ENCODE measurements at places on chromosomes 5 and 9.

GRCh38 chr5:143737062-143737461, 74.9 kb upstream of the HMHB1 start:
- no peak for DNase-seq

GRCh38 chr9:90878562-90878961, 76.9 kb downstream of the SYK start:
- no peak for DNase-seq

DNA sequence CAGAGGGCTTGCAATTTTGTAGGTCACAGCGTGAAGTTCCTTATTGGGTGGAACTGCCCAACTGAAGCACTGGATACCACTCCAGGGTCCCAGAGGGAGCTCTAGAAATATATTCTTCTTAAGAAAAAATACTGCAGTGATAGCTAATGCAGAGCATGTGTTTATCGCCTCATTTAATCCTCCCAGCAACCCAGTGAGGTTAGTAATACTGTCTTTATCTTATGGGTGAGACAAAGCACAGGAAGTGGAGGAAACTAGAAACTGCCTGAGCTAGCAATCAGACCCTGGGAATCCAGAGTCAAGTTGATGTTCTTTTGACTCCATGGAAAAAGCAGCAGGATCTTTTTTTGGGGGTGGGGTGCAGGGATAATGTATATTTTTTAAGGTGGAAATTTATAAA, 153.3 kb downstream of the PJA2 start:
- no peak for DNase-seq

DNA sequence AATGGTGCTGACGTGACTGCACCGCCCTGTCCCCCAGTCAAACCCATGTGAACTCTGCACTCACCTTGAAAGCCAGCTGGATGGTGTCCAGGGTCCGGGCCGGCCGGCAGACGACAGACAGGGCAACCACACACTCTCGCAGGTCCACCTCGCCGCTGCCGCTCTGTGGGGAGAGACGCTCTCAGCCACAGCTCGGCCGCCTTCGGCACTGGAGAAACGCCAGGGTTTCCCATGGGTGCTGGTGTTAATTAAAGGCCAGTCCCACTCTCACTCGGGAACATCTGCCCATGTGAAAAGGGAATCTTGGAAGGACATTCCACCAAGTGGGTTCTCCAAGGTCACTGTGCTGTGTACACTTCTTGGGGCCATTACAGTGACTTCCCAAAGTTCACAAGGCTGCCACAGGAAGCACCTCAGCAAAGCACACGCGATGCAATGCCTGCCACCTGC, 25.5 kb upstream of the SLC6A3 start:
- DNase-seq, result peak; percentile 55

- DNase-seq, result no peak
These were observed 1.5 kb downstream of the LCN2 start for GRCh38 chr9:128150594-128151308.

GRCh38 chr9:109906766-109907382, 126.9 kb downstream of the PALM2AKAP2 start:
- DNase-seq, result no peak

DNA sequence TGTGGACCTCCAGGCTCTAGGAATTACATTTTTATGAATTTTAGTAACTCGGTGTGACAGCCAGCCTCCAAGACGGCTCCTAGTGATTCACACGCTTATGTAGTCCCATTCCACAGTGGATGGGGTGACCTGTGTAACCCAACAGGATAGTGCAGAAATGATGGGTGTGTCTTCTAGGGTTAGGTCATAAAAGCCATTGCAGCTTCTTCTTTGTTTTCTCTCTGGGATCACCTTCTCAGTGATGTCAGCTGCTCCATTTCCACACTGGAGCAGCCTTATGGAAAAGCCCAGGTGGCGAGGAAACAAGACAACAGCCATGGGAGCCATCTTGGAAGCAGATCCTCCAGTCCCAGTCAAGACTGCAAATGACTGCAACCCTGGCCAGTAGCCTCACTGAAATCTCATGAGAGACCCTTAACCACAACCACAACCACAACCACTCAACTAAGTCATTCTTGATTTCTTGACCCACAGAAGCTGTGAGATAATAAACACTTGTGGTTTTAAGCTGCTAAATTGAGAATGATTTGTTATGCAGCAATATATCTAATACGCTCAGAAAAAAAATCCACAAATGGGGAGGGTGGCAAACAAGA, 5.1 kb upstream of the GNPDA1 start:
- no peak for DNase-seq

- no peak for DNase-seq
These were observed 171.2 kb downstream of the CWC27 start for GRCh38 chr5:64939772-64940510.

- DNase-seq, result no peak
These were observed 37.0 kb downstream of the INIP start for GRCh38 chr9:112680731-112681402.

DNA sequence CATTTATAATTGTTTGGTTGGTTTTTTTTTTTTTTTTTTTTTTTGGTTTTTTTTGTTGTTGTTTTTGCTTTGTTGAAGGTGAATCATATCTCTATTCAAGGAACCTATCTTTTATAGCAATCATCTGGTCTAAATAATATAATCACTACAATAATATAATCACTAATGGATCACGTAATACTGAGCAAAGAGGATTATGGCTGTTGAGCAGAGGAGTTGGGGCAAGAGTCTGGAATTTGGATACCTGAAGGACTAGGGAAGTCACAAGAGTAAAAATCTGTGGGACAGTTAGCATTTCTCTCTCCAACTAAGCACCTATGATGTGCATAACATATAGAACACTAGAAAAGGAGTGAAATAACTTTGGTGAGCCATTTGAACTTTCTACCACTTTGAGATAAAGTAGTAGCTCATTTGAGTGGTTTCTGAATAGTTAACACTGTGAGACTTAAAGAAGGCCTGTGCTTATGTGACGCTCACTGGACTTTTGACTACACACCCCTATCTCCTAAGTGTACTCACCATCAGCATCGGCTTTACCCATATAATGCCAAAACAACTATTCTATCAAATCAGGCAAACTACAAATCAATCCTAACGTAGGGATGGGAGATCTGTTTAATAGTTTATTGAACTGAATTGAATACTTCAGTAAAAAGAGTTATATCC, 564.9 kb upstream of the TUSC1 start:
- DNase-seq, result no peak

GRCh38 chr5:105968981-105969380, 1701.8 kb downstream of the EFNA5 start:
- DNase-seq, result no peak

DNA sequence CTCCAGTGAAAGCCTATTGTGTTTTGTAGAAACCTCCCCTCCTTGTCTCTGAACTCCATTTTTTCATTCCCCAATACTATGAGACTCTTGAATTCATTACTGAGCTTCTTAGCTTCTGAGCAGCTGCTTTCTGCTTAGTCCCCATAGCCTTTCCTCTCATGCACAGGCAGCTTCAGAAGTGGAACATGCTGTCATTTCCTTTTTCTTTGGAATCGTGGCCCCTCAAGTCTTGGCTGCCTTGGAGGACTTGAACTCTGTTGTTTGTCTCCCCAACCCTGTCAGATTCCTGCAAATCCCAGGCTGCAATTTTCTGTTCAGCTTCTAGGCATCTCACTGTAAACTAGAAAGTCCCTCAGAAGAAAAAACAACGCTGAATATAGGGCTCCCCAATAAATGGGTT, 268.5 kb downstream of the ARRDC3 start:
- no peak for DNase-seq

- no peak for DNase-seq
These were observed 95.2 kb downstream of the DEPDC1B start for GRCh38 chr5:60604771-60605170.

DNA sequence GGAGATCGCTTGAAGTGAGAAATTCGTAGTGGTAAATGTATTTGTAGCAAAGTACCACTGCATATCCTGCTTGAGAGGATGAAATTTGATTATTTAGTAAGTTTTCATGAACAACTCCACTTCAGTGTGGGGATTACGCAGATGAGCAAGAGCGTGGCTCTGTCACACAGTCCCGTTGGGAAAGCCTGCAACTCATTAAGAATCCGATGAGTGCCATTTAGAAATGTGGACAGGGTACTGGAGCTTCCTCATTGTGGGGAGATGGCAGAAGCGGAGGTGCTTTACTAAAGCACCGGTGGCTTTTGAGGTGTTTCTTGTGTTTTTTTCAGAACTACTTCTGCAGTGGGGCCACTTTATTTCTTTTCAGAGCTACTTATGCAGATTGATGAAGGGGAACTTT, 1.4 kb downstream of the TJP2 start:
- DNase-seq, result no peak

- no peak for DNase-seq
These were observed 17.0 kb downstream of the PRRT1B start for GRCh38 chr9:131562032-131562959.

DNA sequence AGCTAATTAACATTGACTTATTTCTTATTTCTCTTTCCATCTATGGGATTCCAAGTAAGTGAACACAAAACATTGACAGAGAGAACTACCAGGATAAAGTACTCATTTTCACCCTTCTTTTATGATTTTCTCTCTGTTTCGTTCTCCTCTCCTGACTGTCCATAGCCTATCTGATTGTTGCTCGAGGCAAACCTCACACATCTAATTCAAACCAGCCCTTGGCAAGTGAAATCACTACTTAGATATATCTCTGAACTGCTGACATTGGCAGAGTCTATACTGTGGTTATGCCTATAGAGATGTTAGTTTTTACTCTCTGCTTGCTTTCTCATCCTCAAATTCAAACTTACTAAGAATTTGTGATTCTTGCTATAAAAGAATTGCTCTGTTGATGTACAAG, 248.8 kb downstream of the ISL1 start:
- DNase-seq, result no peak

DNA sequence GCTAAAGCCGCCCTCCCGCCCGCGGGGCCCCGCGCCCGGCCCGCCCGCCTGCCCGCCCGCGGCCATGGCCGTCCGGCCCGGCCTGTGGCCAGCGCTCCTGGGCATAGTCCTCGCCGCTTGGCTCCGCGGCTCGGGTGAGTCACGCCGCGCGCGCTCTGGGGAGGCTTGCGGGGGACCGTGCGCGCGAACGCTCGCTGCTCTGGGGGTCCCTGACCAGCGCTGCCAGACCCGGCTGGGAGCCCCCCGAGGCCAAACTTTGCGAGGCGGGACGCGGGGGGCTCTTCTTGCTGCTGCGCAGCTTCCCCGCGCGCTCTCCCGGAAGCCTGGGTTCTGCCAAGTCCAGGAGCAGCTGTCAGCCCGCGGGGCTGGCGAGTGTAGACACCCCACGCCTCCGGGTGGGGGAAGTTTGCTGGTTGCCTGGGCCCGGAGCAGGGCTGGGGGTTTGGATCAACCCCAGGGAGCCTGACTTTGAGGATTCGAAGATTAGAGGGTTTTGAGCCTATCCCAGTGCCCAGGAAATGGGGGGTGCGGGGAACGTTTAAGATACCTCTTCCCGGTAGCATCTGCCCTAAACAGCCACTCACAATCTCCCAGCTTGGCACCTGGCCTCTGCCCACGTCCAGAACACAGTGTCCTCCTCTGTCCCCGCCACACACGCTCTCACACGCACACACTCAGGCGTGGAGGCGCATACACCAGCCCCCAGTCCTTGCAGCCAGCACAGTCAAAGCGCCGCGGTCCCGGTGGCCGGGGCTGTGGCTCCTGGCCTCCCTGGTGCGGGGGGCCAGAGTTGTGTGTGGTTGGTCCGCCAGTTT, 535 bp downstream of the UNC5A start:
- no peak for DNase-seq

GRCh38 chr5:160466116-160466515, 44.5 kb downstream of the PTTG1 start:
- no peak for DNase-seq

DNA sequence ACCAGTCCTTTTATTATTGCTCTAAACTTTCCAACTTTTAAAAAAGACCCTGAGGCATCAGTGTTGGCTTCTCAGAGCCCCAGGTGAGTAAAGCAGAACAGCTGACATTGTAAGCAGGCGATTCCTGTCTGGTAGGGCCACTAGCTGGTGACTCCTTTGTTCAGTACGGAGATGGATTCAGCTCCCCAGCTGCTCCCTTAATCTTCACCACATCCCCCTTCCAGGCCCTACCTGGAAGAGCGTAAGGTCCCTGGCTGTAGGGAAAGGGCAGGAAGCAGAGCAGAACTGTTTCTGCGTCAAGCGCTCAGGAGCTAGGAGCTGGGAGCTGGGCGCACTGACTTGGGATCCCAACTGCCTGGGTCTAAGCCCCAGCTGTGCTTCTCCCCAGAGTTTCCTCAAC, 203.7 kb upstream of the TAS2R1 start:
- DNase-seq, result no peak

- DNase-seq, result peak; percentile 80
These were observed 209.3 kb downstream of the DAB2IP start for GRCh38 chr9:121860744-121861143.

- DNase-seq, result no peak
These were observed 72.0 kb downstream of the CEP120 start for GRCh38 chr5:123351240-123351639.

DNA sequence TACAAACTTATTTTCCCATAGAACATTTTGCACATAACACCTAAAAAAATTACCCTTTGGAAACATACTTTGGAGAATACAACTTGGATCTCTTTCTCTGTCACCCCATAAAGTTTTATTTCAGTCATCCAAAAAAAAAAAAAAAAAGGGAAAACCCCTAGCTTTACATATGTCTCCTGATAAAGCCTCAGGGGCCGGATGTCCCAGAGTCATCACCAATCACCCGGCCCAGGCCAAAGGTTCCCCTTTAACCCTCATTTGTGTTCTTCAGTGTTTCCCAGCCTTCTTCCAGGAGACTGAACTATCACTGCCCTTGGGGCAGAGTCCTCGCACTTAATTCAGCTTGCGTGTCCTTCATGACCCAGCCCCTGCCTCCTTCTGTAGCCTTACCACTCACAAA, 28.8 kb downstream of the ANXA6 start:
- DNase-seq, result no peak

GRCh38 chr5:122014236-122014935, 52.6 kb downstream of the SRFBP1 start:
- DNase-seq, result no peak

DNA sequence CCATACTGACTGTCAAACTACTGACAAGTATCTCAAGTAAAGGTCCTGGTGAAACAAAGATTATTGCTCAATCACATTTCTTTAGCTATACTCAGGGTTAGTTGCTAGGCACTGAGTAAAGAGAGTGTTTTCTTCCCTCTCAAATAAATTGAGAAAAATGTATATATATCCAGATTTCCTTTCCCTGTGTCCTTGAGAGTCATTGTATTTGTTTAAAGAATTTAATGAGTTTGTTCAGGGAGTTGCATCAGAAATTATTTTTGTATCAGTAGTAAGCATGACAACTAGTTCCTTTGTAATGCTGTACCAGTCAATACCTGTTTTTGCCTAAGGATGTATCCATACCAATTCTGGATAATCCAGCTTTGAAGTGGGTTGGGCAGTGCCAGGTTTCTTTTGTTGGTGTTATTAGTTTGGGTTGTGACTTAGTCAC, 3.2 kb upstream of the ANKHD1 start:
- DNase-seq, result no peak

DNA sequence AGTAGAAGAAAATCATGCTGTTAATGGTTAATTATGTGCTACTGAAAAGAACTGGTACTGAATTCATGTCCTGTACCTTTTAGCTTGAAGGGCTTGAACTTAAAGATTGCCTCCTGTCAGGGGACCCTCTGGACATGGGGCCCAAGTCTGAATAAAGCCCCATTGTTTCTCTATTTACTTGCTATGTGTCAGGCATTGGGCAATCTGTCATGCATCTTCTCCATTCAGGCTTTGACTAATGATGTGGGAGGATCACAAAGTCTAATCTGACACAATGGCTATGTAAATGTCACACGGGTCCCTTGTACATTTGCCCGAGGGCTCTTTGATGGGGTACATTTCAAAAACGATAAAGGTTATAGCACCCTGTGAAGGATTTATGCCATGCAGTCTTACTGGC, 64.0 kb upstream of the TUSC1 start:
- DNase-seq, result no peak
